Motor neuron (in vitro differentiated cells): ENCODE measurements at places on chromosomes 5 and 9. TPM values are rescaled to one million over a fixed set of nuclear protein-coding genes. Genes with fewer than 3 reads are reported as not detected.

ECPAS gene
- total RNA-seq, result 71.5 and 75.8 TPM in 2 replicates

GFRA3 gene
- 0.45 and 1.9 TPM in 2 replicates for total RNA-seq

PRUNE2 gene
- 10.4 and 11.3 TPM in 2 replicates for total RNA-seq

PCDHB10 gene
- 0.49 and 2.0 TPM in 2 replicates for total RNA-seq

DNA sequence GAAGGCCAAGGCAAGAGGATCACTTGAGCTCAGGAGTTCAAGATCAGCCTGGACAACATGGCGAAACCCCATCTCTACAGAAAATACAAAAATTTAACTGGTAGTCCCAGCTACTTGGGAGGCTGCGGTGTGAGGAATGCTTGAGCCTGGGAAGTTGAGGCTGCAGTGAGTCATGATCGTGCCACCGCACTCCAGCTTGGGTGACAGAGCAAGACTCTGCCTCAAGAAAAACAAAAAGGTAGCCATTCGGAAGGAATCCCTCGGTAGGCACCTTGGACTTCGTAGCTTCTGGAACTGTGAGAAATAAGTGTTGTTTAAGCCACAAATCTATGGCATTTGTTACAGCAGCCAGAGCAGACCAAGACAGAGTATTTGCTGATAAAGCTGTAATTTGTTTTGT, 174.2 kb downstream of the DCP2 start:
- ATAC-seq, result no peak

- ATAC-seq, result peak; percentile 7
These were observed 931 bp downstream of the FAM219A start for GRCh38 chr9:34457266-34458012.

DNA sequence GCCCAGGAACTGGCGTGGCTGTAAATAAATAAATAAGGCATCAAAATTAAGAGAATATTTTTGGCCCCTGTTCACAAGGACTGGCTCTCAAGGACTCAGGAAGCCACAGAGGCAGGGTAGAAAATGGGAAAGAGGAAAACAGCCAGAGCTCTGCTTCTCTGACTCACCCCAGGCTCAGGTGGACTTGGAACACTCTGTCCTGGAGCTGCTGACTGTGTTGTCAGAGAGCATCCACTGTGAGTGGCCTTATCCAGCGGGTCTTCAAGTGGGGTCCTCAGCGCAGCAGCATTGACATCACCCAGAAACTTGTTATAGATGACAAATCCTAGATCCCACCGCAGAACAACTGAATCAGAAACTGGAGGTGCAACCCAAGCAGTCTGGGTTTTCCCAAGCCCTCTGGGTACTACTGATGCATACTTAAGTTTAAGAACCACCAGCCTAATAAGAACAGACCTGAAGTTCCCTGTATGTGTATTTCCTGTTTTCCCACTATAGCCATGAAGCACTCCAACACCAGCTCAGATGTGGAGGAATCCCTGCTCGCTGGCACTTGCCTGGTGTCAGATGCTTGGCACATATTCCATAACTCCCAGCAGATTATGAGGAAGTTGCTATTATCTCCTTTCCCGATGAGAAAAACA, 20.5 kb downstream of the ADRA1B start:
- ATAC-seq, result no peak

- peak; percentile 78 for ATAC-seq
These were observed 217.7 kb upstream of the TBCA start for GRCh38 chr5:77993855-77994318.

DNA sequence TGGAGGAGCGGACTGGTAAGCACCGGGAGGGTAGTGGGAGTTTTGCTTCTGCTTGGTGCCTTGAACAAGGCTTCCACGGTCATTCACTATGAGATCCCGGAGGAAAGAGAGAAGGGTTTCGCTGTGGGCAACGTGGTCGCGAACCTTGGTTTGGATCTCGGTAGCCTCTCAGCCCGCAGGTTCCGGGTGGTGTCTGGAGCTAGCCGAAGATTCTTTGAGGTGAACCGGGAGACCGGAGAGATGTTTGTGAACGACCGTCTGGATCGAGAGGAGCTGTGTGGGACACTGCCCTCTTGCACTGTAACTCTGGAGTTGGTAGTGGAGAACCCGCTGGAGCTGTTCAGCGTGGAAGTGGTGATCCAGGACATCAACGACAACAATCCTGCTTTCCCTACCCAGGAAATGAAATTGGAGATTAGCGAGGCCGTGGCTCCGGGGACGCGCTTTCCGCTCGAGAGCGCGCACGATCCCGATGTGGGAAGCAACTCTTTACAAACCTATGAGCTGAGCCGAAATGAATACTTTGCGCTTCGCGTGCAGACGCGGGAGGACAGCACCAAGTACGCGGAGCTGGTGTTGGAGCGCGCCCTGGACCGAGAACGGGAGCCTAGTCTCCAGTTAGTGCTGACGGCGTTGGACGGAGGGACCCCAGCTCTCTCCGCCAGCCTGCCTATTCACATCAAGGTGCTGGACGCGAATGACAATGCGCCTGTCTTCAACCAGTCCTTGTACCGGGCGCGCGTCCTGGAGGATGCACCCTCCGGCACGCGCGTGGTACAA, 556 bp downstream of the PCDHGC3 start:
- ATAC-seq, result peak; percentile 66

DNA sequence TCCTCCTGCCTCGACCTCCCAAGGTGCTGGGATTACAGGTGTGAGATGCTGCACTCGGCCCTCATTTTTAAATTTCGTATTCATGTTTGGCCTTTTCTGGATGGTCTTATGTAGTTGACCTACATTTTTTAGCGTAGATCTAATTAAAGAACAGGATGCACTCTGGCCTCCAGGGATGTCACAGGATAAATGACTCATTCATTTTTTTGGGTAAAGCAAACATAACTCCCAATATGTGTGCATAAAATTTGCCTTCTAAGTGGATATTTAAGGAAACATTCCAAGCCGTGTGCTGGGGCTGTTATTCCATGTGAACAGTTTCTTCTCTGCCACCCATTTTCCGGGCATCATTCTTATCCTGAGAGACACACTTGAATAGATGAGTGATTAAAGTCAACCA, 501.6 kb downstream of the IRX1 start:
- ATAC-seq, result no peak

GRCh38 chr5:169905017-169905416, 75.3 kb downstream of the INSYN2B start:
- ATAC-seq, result no peak

DNA sequence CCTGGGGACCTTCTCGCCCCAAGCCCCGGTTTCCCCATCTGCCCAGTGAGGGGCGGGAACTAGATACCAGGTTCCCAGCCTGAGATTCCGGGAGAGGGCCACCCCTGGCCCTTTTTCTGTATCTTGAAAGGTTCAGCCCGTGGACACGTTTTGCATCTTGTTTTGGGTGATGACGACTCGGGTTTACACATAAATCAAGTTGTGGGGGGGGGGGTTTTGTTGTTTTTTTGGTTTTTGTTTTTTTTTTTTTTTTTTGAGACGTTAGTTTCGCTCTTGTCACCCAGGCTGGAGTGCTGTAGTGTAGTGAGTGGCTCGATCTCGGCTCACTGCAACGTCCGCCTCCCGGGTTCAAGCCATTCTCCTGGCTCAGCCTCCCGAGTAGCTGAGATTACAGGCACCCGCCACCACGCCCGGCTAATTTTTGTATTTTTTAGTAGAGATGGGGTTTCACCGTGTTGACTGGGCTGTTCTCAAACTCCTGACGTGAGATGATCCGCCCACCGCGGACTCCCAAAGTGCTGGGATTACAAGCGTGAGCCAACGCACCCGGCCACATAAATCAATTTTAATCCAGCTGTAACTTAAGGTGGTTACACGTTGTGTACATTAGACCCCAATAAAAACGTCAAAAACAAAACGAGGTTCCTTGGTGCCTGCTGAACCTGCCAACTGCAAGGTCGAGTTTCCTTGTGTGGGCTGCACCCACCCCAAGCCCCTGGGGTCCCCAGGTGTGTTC, 1.1 kb upstream of the BRD3 start:
- no peak for ATAC-seq
